Thoracic aorta (tissue), 2 donors: ENCODE measurements at places on chromosomes 1 and 21.

- H3K36me3 ChIP-seq: no peaks in the 10 kb centered on the region
- no peak overlapping the region for H3K27ac ChIP-seq
- H3K27me3 ChIP-seq: no peaks in the 10 kb centered on the region
- H3K4me3 ChIP-seq: no peak overlapping the region
Observed at GRCh38 chr1:14915356-14916054, 238.0 kb upstream of the TMEM51 start.

DNA sequence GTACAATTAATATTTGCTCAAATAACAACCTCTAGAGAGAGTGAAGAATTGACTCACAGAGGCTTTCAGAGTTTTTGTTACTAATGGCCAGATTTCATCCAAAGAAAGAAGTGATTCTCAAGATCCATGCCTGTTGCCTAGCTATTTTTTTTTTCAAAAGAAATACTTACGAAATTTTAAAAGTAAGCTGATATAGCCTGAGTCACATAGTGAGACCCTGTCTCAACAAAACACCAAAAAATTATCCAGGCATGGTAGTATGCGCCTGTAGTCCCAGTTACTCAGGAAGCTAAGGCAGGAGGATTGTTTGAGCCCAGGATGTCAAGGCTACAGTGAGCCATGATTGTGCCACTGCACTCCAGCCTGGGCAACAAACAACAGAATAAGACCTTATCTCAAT is 14.6 kb downstream of the PALMD start:
- DNase-seq: no peak
- no peaks in the 10 kb centered on the region for H3K36me3 ChIP-seq
- H3K27me3 ChIP-seq: no peaks in the 10 kb centered on the region

DNA sequence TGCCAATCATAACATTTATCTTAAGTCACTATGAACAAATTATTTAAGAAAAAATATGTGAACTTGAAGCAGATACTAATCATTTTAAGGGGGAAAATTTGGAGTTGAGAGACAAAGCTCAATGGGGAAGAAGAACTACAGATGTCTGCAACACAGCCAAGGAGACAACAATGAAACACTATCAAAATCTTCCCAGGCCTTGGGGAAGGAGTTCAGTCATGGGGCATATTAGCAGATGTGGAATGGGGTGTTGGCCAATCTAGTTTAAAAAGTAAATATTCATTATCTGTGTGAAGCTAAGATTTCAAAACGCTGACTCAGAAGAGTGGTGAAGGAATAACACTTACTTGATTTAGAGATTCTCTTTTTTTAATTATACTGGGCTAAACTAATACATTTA is 671.6 kb upstream of the ZP4 start:
- H3K36me3 ChIP-seq: no peaks in the 10 kb centered on the region
- H3K4me3 ChIP-seq: no peak overlapping the region
- no peaks in the 10 kb centered on the region for H3K27me3 ChIP-seq
- no peaks in the 10 kb centered on the region for H3K4me1 ChIP-seq

DNA sequence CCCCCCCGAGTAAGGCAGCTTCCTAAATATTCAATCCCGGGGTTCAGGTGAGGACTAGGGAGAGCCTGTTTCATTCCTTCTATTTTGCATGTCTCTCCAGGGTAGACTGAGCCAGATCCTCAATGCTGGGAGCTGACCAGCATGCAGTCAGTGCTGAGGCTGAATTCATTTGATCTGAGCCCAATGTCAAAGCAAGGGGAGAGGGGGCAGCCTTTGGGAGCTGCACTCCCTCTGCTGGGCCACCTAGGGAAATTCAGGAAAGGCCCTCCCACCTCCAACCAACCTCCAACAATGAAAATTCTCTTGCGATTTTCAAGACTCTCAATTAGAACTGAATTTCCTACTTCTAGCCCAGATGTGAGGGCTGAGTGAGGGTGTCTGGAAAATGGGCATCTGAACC is 371.2 kb downstream of the NPHP4 start:
- no peaks in the 10 kb centered on the region for H3K4me1 ChIP-seq
- no peak for DNase-seq
- H3K27me3 ChIP-seq: no peaks in the 10 kb centered on the region
- no peak overlapping the region for H3K27ac ChIP-seq

- no peaks in the 10 kb centered on the region for H3K36me3 ChIP-seq
- no peaks in the 10 kb centered on the region for H3K4me1 ChIP-seq
- no peak overlapping the region for H3K27ac ChIP-seq
- DNase-seq: no peak
- H3K27me3 ChIP-seq: no peaks in the 10 kb centered on the region
- no peak overlapping the region for H3K4me3 ChIP-seq
Observed at GRCh38 chr1:118340928-118341910, 156.2 kb upstream of the SPAG17 start.

GRCh38 chr1:203116091-203116820 is 11.3 kb upstream of the ADORA1 start:
- H3K36me3 ChIP-seq: no peaks in the 10 kb centered on the region
- no peaks in the 10 kb centered on the region for H3K27me3 ChIP-seq
- no peak for DNase-seq
- no peak overlapping the region for H3K27ac ChIP-seq
